ENCODE measurements at places on chromosomes 13 and 19.

- DNase-seq: peak; percentile 27
Measured at GRCh38 chr19:23916991-23917390, 2.3 kb downstream of the ZNF726 start.

DNA sequence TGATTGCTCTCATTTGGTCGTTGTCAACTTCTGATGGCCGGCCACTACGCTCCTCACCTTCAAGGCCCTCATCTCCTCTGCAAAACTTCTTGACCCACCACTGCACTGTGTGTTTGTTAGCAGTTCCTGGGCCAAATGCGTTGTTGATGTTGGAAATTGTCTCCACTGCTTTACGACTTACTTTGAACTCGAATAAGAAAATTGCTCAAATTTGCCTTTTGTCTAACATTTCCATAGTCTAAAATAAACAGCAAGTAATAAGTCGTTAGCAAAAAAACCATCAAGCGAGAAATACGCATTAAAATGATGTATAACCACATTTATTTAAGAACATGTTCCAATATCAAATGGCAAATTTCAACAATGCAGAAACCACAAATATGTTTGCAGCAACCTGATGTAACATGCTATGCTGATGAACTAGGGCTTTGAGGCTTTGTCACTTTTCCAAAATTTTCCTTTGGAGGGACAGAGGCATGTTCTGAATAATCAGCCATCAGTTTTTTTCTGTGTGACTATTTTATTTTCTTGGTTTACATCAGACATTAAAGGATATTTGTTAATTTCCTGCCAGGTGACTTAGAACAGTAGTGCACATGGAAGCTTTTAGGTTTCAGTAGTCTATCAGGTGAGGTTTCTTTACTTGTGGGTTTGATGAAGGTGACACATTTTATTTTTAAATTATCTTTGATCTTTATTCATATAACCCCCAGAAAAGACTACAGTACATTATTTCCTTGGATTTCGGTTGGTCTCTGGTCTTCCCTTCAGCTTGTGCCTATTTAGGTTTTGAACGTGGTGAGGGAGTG, 74.7 kb upstream of the TEX29 start:
- DNase-seq: no peak

- DNase-seq: no peak
Measured at GRCh38 chr13:84413016-84413415, 530.7 kb upstream of the SLITRK1 start.

DNA sequence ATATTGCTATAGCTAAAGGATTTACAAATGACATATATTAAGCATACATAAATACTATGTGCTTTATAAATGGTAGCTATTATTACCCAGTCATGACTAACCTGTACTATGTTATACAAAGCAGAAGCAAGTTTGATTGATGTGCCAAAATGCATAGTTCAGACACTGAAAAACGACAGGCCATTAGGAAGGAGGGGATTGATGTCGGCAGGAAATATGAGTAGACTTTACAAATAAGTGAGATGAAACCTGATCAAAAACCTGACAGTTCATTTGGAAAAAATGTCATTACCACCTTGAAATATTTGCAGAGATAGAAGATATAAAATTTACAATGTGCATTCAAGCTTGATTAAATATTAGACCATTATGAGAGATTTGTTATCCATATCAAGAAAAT, 38.8 kb upstream of the TPP2 start:
- no peak for DNase-seq

DNA sequence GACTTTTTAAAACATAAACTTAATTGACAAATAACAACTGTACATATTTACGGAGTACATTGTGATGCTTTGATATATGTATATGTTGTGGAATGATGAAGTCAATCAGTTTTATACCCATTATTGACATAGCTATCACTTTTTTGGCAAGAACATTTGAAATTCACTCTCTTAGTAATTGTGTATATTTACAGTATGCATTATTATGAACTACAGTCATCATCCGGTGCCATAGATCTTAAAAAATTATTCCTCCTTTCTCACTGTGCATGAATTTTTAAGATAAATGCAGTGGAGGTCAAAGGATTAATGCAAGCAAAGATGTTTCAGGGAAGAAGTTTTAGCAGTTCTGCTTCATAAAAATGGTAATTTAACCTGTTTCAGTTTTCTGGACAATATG, 8.0 kb upstream of the VN1R4 start:
- no peak for DNase-seq

- DNase-seq: no peak
Measured at GRCh38 chr13:81493144-81493543, 1152.2 kb upstream of the SPRY2 start.

GRCh38 chr13:112244495-112245177, 131.5 kb upstream of the SPACA7 start:
- DNase-seq: no peak

DNA sequence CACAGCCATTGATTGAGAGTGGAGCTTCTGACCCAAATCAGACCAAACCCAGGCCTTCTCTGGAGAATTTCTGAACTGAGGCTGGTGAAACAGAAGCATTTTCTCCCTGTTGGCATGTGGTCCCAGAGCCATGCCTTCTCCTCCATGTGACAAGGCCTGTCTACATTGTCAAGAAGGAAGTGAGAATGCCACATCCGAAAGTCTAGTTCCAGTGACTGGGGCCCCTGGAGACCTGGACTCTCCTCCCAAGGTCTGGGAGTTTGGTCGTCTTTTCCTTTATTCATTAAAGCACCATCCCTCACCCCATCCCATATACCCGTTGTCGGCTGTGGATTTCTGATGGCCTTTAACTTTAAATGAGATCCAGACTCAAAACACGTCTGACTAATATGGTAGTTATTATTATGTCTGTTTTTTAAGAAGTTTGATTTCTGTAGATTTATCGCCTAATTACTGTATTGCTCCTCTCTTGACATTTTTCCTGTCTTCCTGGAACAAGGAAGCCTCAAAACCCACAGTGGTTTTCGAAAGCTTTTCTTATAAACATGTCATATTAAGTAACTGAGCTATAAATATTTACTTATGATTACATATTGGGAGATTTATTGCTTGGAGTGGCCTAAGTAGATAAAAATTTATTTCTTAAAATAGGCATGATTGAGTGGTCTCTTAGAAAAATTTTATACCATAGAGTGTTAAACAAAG, 128.3 kb upstream of the FRY start:
- no peak for DNase-seq
